ENCODE measurements at places on chromosomes 5 and 9.

DNA sequence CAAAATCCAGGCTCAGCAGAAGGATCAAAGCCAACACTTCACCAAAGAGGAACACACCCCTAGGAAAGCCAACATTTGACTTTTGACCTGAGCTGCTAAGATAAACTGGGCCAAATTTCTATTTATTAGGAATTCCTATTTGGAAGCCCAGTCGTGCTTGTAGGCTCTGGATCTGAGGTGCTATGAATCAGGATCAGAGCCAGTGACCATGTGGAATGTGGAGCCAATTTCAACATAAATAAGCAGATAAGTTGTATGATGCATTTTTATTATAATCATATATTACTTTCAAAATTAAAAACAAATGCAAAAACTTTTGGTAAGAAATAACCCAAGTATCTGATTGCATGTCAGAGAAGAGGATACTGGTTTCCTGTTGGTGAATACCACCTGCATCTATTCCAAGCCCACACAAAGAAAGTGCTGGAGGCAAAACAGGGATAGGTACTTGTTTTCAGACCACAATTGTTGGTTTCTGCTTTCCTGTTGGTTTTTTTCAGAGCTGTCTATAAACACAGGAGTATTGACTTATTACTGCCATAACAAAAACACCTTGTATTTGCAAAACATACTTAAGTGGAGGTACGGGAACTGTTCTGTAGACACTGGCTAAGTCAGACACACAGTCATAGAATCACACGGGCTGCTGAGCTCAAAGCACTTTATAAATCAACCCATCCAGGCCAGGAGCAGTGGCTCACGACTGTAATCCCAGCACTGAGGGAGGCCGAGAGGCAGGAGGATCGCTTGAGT is 52.8 kb downstream of the ARL15 start:
- no peak for DNase-seq

- no peak for DNase-seq
These were observed 1.6 kb downstream of the DMXL1 start for GRCh38 chr5:119072496-119072895.

- DNase-seq: no peak
These were observed 253.9 kb upstream of the RGMB start for GRCh38 chr5:98519571-98519970.

GRCh38 chr5:118557251-118557661 is 431.1 kb downstream of the DTWD2 start:
- DNase-seq: no peak

DNA sequence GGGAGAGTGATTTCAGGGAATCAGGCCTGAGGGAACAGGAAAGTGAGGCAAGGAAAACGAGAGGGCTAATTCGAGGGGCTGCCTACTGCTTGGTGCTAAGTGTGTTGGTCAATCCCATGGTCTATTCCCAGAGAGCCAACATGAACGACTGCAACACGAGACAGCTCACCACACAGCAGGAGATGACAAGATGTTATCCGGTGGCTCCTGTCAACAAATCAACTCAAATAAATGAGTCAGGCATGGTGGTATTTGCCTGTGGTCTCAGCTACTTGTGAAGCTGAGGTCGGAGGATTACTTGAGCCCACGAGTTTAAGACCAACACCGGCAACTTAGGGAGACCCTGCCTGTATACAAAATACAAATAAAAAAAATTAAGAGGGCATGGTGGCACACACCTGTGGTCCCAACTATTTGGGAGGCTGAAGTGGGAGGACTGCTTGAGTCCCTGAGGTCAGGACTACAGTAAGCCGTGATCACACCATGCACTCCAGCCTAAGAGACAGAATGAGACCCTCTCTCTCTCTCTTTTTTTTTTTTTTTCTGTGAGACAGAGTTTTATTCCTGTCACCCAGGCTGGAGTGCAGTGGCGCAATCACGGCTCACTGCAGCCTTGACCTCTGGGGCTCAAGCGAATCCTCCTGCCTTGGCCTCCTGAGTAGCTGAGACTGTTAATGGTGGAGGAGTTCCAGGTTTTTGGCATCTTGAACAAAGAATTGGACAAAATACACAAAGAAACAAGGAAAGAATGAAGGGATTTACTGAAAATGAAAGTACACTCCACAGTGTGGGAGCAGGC is 9.0 kb upstream of the FAF2 start:
- DNase-seq: no peak

- no peak for DNase-seq
These were observed 128.9 kb downstream of the CAMK4 start for GRCh38 chr5:111353035-111353434.

DNA sequence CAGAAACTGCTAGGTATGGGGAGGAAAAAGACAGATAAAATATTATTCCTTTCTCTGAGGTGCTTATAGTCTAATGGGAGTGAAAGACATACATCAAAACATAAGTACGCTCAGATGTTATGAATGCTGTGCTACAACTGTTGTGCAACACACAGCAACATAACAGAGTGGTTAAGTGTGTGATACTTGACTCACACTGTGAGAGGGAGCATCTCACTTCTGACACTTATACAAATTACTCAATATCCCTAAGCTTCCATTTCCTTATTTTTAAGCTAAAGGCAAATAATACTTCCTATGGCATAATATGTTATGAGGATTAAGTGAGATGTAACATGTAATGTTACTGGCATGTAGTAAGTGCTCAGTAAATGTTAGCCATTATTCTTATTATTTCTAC is 110.6 kb upstream of the FER start:
- DNase-seq: no peak

- DNase-seq: no peak
These were observed 27.7 kb downstream of the SAR1B start for GRCh38 chr5:134604908-134605307.

GRCh38 chr5:10576790-10577189 is 12.9 kb downstream of the ANKRD33B start:
- no peak for DNase-seq

DNA sequence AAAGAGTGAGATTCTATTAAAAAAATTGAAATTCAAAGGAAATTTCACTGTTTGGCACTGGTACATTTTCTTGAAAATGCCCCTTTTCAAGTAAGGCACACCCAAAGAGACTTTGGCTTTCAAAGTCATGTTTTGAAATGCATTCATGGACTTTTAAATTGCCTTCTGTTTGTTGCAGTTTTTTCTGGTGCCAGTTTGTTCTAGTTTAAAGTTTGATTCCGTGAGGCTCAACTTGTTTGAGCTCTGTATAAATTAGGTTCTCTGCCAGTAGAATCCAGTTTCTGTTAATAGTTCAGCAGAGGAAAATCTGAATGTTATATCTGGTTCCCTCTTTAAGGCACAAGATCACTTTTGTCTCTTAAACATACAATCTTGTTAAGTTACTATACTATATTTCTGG is 16.4 kb downstream of the ATP6V0E1 start:
- no peak for DNase-seq

DNA sequence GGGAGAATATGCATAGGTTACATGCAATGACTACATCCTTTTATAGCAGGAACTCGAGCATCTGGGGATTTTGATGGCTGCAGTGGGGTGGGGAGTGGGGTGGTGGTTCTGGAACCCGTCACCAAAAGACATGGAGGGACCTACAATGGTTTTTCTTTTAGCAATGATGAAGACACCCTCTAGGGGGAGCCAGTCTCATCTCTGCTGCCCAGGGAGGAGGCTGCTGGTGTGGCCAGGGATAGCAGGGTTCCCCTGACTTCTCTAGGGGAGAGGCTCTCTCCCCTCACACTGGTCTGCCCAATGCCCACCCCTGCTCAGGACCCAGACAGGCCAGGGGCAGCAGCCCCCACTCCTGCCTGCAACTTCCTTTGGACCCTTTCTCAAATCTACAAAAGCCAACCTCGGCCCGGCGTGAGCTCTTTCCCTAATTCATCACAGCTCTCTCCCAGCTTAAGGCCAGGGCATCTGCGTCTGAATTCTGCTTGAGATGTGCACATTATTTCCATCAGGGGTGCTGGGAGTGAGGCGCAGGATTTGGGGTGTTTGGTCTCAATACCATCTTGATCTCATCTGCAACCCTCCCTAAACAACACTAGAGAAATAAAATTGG is 73.6 kb upstream of the RETREG1 start:
- DNase-seq: no peak

- DNase-seq: no peak
These were observed 191.0 kb downstream of the RAB3C start for GRCh38 chr5:58773744-58774441.

DNA sequence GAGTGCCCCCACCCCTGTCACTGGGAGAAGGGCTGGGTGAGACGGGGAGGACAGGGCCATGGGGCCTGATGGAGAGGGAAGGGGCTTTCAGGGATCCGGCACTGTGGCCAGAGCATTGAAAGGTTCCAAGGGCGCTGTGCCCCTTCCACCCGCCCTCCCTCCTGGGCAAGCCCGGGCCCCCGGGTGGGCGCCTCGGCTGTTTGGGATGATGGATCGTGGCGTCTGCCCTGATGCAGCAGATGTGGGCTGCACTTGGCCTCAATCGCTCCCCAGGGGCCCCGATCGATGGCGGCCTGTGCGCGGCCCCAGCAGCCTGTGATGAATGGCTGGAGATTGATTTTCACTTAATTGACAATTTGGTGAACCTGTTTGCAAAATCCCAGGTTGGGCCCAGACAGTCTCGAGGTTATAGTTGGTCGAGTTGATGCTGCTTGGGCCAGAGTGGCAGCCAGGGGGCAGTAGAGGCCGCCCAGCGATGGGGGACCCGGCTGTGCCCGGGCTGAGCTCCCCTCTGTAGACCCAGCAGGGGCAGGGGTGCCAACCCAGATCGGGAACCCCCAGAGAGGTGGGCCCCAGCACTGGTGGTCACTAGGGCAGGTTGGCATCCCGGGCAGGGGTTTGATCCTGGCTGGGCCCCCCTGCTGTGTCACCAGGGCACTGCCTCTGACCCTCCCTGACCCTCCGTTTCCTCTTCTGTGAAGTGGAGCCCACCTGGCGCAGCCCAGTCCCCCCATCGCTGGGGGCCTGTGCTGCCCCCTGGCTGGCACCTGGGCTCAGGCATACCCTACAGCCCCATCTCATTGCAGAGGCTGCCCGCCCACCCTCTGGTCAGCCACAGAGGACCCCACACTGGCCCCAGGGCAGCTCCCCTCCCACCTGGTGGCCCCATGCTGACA is 34.7 kb downstream of the LHX3 start:
- peak; percentile 52 for DNase-seq

- DNase-seq: no peak
These were observed 58.8 kb downstream of the SLC1A1 start for GRCh38 chr9:4548811-4549725.

DNA sequence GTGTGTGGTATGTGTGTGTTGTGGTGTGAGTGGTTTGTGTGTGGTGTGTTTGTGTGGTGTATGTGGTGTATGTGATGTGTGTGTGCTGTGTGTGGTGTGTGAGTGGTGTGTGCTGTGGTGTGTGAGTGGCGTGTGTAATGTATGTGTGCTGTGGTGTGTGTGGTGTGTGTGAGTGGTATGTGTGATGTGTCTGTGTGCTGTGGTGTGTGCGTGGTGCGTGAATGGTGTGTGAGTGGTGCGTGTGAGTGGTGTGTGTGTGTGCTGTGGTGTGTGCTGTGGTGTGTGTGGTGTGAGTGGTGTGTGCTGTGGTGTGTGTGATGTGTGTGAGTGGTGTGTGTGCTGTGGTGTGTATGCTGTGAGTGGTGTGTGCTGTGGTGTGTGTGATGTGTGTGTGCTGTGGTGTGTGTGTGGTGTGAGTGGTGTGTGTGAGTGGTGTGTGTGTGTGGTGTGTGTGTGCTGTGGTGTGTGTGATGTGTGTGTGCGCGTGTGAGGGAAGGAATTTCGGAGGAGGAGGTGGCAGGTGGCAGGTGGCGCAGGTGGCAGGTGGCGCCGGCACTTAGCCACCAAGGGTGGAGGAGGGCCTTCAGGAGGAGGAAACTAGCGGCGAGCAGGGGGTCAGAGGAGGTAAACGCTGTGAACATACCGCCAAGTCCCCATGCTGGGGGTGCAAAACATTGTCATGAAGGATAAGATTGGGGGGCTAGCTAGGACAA is 191.8 kb downstream of the MELK start:
- DNase-seq: no peak

All from activated CD8-positive, alpha-beta memory T cell treated with anti-CD3 and anti-CD28 coated beads, Interleukin-2, amount 50 U/mL, for 4 hours (primary cell).